ENCODE measurements at places on chromosomes 4 and X.

GRCh38 chr4:175536852-175537453 lies 275.1 kb downstream of the GPM6A start:
- DNase-seq, result no peak

DNA sequence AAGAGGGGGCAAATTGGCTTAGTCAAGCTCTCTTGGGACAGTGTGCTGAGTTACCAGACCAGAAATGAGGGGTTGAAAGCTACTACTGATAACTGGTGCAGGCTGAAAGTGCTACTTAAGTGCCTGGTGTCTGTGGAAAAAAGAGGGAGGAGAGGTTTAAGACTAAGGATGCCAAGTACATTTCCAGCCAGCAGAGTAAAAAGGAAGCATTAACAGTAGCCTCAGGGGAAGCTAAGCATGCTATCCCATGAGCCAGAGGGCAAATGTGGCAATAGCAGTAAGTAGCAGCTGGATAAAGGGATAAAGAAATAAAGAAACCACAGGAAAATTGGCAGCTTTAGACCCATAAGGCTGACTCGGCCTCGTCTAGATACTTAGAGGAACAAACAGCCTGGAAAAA lies 196.3 kb upstream of the MAB21L2 start:
- no peak for DNase-seq

- DNase-seq, result no peak
Observed at GRCh38 chr4:74969507-74970474, 36.9 kb downstream of the PARM1 start.

DNA sequence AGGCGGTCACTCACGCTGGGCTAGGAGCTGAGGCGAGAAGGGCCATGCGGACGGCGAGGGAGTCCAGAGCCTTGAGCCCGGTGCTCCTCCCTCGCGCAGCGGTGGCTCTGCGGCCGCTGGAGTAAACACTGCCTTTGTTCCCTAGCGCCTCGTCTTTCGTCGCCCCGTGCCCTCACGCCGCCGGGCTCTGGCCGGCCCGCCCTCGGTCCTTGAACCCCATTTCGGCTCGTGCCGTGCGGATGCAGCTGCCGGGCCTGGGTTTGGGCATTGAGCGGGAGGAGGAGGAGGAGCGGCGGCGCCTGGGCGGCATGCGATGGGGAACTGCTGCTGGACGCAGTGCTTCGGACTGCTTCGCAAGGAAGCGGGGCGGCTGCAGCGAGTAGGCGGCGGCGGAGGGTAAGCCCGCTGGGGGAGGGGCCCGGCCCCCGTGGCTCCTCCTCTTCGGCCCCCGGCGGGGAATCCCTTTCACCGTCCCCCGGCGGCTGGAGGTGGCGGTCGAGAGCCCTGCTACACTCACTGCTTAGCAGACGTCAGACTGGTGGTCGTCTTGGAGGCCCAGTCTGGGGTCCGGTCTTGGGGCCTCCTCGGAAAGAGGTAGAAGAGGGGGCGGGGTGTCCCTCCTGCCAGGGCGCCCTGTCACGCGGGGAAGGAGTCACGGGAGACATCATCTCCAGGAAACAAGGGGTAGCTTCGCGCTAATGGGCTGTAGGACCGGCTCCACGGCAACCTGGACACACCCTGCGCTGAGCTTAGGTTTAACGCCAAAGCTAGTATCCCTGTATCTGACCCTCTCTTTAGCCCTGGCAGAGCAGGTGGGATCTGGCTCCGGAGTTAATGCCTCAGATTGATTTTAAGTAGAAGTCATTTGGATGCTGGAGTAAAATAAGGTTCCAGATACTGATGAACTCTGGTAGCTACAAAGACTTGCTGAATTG lies at the start of gene AP1AR:
Gene AP1AR, plus strand, starts transcription at position 9 of the 935 bp plus-strand sequence. Its CDS starts 305 bp downstream, at position 314.
- peak; percentile 85 for DNase-seq

GRCh38 chrX:46461660-46462191 lies 83.5 kb downstream of the ZNF674 start:
- DNase-seq, result no peak

DNA sequence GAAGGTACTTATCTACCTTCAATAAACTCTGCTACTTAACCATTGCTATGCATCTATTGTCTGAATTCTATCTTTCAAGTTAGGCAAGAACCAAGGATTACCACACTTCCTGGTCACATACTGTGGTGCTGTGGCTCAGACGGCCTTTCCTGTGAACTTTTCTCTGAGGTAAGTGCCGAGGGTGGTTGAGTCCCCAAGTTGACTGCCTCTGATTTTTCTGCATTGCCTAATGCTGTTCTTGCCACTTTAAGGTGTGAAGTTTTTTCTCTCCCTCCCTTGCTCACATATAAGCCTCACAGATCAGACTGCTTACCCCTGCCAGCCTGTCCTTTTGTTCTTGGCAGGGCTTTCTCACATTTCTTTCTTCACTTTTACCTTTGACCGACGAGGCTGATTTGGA lies 348.0 kb upstream of the POU3F4 start:
- no peak for DNase-seq

DNA sequence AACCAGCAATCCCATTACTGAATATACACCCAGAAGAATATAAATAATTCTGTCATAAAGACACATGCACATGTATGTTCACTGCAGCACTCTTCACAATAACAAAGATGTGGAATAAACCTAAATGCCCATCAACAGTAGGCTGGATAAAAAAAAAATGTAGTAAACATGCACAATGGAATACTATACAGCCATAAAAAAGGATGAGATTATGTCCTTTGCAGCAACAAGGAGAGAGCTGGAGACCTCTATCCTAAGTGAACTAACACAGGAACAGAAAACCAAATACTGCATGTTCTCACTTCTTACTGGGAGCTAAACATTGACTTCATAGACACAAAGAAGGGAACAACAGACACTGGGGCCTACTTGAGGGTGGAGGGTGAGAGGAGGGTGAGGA lies 2067.7 kb downstream of the ARAP2 start:
- DNase-seq, result no peak

DNA sequence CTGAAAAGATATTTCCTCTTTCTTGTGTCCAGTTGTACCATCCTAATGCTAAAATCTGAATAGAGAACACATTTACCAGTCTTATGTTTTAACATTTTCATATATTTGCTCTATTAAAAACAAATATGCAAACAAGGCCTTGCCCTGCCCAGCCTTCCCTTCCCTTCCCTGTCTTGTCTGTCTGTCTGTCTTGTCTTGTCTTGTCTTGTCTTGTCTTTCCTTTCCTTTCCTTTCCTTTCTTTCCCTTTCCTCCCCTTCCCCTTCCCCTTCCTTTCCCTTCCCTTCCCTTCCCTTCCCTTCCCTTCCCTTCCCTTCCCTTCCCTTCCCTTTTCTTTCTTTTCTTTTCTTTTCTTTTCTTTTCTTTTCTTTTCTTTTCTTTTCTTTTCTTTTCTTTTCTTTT lies 1103.5 kb downstream of the STIM2 start:
- DNase-seq, result no peak

DNA sequence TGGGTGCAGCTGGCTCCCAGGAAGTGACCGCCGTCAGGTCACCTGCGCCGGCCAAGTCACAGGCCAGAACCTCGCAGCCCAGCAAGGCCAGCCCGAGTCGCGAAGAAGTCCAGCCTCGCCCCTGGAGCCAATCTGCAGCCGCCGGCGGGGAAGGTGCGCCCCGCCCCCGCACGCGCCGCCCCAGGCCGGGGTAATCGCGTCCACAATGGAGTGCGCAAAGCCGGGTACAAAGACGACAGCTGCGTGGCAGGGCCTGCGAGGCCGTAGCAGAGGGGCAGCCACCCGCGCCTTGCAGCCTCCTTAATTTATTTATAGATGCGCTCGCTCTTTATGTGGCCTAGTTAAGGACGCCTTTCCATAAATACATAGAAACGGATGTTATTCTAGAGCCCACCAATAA lies 139.4 kb upstream of the CPEB2 start:
- no peak for DNase-seq

DNA sequence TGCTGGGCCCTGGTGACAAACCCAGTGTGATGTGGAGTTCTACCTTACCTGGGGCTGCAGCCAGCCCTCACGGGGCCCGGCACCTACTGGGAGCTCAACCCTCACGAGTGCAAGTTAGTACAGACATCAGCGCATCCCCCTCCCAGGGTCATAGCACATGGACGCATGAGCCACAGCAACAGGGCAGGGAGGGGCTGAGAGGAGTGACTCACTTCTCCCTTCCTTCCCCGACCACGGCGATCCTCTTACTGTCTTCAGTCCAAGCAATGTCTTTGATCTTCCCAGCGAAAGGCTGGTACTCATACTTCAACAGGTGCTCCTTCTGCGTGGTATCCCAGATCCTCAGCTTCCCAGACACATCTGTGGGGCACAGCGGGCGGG lies 17.8 kb downstream of the WDR1 start:
- DNase-seq, result no peak

GRCh38 chr4:4386296-4386735 lies 586 bp upstream of the NSG1 start:
- DNase-seq, result peak; percentile 35

DNA sequence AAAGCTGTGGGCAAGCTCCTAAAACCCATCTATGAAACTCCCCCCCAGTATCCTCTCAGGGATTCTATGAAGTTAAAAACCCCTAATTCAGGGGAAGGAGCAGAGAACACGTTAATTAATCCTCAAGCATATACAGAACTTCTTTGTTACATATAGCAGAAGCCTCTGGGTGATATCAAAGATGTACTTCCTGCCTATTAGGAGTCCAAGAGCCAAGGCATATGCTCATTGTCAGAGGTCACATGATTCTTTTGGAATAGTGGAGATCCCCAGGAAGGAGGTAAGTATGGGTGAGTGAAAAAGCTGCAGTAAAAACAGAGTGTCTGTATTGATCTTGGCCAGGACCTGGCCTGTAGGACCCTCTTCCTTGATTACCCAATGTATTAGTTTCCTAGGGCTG lies 2.9 kb upstream of the SPARCL1 start:
- no peak for DNase-seq

- no peak for DNase-seq
Observed at GRCh38 chr4:176834531-176834930, 41.8 kb upstream of the VEGFC start.

GRCh38 chrX:144840616-144841015 lies 406.7 kb upstream of the SPANXN1 start:
- DNase-seq, result no peak

- no peak for DNase-seq
Observed at GRCh38 chr4:127012549-127012948, 620.2 kb upstream of the INTU start.

DNA sequence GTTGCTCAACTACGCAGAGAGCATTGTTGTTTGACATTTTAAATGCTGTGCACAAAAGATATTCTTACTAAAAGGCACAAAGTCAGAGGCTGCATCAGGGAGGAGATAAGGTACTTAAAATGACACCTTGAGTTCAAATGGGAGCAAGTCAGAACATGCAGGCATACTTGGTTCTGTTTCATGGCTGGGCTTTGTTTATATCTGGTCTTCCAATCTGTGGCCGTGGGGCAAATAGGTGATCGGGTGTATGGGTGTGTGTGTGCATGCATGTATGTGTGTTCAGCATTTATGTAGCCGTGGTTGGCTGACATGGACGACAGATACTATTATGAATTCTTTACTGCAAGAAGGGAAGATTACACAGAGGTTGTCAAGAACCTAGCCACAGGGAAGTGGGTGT lies 106.1 kb downstream of the RASL11B start:
- no peak for DNase-seq

- no peak for DNase-seq
Observed at GRCh38 chr4:92600638-92601037, 296.9 kb downstream of the GRID2 start.

DNA sequence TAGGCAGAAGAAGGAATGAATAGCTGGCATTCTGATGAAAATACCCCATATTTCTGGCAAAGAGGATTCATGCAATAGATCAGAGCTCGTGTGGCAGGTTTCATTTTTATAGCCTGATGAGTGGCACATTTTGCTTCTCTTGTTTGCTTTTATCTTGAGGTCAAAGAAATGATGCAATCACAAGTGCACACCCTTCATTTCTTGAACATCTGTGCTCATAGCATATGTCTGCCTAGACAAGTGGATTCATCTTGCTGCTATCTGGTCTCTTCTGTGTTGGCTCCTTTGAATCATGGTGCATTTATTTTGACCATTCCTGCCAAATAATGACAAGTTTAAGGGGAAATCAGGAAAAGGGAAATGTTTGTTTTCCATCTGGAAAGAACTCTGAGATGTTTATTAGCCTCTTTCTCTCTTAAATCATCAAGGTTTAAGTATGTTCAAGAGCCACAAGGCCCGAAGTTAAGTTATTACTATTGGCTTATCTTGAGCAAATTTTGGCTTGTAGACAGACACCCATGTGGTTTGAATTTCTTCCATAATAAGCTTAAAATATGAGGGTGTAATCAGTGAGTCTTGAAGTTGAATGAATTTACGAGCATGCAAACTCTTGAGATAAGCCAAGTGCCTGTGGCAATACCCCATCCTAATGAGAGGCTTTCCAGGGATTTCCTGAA lies 59.3 kb upstream of the HS3ST1 start:
- DNase-seq, result no peak

Measured in CD4-positive, alpha-beta T cell treated with Interleukin-10 for 1 hour (primary cell).